Panc1 (cell line): ENCODE measurements at places on chromosomes 2 and 18. TPM values are rescaled to one million over a fixed set of nuclear protein-coding genes. Genes with fewer than 3 reads are reported as not detected.

CPLX4 gene
- total RNA-seq, result not detected

- no peak for DNase-seq
Measured at GRCh38 chr2:102235042-102235473, 48.2 kb downstream of the IL1RL2 start.

DNA sequence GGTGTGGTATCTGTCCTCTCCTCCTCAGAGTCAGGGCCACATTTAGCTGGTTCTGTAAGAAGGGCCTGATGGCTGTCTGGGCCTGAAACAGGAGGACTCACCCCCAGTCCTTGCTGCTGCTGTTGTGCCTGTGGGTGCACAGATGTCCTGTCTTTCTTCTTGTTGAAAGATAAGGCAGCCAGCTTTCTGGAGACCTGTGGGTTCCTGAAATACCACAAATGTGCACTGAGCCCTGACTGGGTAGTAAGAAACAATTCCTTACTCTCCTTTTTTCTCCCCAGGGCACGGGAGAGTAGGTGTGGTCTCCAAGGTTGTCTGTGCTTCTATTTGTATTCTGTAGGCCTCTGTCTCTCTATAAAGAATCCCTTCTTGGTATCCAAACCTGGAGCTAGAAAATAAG lies 96.2 kb upstream of the DLX2 start:
- no peak for DNase-seq

GRCh38 chr2:120519469-120519868 lies 173.5 kb downstream of the INHBB start:
- no peak for DNase-seq
